ENCODE measurements at places on chromosomes 5 and 9.
A peak's percentile ranks its signal among the peaks of the same experiment; 100 is the strongest.

DNA sequence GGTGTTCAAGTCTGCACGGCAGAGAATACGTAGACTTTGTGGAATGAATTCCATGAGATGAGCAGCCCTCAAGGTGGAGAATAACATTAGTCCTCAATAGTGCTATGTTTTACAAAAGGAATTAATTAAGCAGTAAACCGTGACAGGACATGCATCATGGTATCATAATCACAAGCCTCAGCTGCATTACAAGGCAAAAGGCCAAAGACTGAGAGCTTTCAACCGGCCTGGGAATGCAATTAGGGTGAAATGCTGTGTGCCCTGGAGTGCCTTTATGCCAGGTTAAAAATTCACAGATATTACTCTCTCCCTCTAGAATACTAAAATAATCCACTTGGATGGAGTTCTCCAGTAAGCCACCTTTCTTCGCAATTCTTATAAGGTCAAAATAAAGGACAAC, 270.6 kb downstream of the MLLT3 start:
- no peak for DNase-seq

DNA sequence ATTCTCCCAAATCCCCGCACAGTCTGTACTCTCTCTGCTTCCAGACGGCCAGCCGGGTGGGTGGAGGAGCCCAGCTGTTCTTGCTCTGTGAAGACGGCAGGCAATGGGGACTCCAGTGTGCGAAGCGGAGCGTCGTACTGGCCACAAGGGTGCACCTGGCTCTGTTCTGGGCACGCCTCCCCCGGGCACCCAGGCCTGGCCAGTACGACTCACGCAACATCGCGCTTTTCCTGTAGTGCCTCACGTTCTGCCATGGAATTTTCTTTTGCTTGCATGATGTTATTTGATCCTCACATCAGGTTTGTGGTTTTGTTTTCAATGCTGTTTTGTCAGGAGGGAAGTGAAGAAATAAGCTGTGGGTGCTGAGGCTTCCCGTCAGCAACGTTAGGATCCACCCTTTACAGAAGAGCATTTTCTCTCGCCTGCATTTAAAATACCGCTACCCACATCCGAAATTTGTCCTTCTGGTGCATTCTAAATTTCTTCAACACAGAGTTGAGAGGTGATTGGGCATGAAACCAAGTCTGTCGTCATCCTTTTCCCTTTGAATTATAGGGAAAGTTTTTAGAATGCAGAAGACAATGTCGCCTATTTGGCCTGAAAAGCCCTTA, 311.7 kb downstream of the TRIM36 start:
- DNase-seq = no peak

GRCh38 chr5:128241051-128241695, 157.6 kb downstream of the SLC12A2 start:
- DNase-seq = peak; percentile 48

DNA sequence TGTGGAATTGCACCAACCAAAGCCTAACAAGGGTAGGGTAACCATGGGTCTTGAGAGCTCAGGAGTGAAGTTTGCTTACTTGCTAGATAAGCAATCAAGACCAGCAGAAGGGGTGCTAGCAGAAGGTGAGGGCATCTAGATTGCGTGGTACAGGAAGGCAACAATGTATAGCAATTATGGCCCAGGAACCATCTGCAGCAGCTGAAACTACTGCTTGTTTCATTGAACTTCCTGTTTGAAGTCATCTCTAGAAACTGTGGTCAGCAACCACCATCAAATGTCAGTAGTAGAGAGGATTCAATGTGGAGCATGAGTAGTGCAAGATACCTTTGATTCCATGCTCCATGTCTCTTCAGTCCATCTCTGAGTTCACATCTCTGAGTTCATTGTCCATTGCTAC, 462.1 kb upstream of the GRAMD2B start:
- DNase-seq = no peak

DNA sequence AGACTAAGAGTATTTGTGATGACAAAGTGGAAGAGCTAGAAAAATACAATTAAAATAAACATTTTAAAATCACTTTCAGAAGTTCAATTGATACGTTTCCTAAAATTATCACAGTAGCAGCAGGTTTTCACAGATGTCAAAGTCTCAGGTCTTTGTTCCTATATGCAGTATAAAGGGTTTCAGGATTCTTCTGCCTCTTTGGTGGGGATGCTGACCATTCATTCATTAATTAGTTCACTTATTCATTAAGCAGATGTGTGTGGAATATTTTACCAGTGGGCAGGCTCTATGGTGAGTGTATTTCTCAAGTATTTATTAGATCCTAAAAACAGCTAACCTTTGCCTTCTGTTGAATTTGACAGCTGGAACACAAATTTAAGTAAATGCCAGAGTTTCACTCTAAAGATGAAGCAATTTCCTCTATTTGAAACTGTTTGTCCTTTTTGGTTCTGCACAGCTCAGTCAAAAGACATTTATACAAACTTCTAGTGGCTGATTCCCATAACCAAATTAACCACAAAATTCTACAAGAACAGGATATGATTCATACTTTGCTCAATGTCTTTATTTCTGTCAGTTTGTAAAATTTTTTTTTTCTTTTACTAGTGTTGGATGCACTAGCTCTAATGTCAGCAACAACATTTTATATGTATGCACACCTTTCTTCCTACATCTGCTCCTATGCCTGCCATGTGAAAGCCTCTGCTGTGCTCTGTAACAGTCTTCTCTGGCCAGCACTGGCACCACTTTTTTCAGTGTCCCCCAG, 75.9 kb upstream of the PRR16 start:
- DNase-seq = peak; percentile 99

DNA sequence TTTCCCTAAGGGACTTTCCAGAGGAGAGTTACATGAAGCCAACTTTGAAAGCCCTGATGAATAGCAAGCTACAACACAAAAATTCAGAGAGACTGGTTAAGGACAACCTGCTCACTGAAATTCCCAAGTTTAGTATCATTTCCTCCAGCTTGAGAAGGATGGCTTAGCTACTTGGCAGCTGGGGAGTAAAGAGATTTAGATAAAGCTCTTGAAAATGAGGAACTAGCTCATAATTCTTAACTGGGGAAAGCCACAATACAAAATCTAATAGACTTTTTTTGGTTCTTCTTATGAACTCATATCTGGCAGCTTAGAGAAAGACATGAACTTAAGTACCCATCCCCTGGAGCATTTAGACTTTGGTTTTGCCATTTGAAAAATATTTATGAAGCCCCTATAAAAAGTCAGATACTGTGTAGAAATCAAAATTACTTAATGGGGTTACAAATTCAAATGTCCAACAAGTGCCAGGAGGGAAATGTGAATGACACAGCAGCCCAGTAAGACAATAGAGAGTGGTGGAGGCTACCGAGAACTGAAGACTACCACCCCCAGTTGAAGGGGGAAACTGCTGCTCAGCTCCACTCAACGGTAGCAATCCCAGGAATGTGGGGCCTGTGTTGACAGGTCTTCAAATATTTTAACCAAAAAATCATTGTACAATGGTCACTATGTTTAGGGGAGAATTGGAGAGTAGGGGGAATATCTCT, 79.4 kb upstream of the ADRB2 start:
- DNase-seq = no peak

GRCh38 chr5:175378444-175379028, 65.4 kb downstream of the DRD1 start:
- no peak for DNase-seq

- peak; percentile 37 for DNase-seq
Observed at GRCh38 chr5:115810761-115811160, 5.7 kb downstream of the CDO1 start.

- DNase-seq = no peak
Observed at GRCh38 chr5:131867524-131867923, 70.7 kb upstream of the FNIP1 start.

GRCh38 chr5:87141544-87141943, 126.1 kb upstream of the RASA1 start:
- DNase-seq = no peak

- DNase-seq = no peak
Observed at GRCh38 chr5:156498226-156498980, 171.4 kb downstream of the SGCD start.

GRCh38 chr9:88540251-88540763, 5.3 kb downstream of the NXNL2 start:
- no peak for DNase-seq

DNA sequence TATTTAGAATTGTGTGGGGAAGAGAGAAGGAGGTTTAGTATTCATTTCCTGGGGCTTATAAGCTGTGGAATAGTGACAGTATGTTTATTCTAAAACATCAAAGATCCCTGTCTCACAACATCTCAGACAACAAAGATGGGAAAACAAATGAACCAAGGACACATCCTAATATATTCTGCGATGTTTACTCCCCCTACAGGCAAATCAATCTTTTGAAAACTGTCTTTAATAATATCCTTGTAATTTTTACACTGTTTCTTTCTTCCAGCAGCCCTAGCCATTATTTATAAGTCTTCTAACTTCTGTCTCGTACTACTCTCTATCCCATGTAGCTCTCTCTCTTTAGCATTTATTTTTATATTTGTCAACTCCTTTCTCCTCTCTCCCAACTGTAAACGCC, 33.5 kb upstream of the TMEM252 start:
- no peak for DNase-seq

- DNase-seq = no peak
Observed at GRCh38 chr5:129616517-129616916, 131.4 kb upstream of the MINAR2 start.

- peak; percentile 50 for DNase-seq
Observed at GRCh38 chr5:34959323-34959722, 30.0 kb downstream of the DNAJC21 start.

- DNase-seq = peak; percentile 91
Observed at GRCh38 chr5:59709846-59710245, 183.7 kb downstream of the PDE4D start.

DNA sequence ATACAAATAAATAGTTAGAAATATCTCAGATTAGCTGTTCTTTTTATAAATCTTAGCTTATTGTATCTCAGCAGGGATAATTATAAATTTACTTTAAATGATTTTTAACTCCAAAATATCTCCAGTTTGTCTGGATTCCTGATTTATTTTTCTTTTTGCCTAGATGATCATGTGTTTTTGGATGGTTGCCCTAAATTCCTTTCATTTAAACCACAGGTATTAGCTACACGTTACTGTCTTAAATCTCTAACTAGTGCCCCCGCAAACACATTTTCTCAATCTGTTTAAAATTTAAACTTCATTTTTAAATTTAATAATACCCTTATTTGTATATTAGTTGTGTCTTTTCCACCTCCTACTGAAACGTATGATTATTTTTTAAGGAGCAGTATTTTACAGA, 5.6 kb downstream of the FER start:
- peak; percentile 44 for DNase-seq

- peak; percentile 41 for DNase-seq
Observed at GRCh38 chr5:154708846-154709245, 46.3 kb upstream of the LARP1 start.

DNA sequence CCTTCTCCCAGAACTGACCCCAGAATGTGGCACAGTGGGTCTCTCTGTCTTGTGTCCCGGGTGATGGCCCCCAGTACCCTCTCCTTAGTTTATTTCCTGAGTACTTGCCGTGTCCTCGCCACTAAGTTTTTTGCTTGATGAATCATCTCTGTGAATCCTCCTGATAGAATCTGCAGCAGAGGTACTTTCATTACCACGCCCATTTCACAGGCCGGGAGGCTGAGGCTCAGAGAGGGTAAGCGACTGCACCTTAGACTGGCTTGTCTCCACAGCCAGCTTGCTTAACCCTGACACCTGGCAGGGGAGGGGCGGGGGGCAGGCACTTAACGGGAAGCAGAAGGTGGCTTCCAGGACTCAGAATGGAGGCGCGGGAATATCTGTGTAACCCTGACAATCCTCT, 7.9 kb upstream of the IER5L start:
- peak; percentile 30 for DNase-seq

DNA sequence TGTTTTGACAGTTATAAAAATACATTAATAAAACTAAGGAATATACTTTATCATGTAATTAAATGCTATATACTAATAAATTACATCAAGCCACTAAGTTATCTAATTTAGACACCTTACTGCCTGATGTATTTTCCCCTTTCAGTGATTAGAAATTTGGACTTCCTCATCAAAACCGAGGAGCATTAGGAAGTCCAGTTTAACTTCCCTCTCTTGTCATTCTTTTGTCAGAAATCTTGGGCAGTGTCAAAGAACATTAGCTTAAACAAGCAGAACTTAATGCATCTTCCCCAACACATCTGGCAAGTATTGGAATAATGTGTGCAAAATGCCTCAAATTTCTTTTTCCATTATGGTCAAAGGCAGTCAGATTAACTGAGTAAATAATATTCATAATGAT, 81.6 kb downstream of the PLPP1 start:
- no peak for DNase-seq

DNA sequence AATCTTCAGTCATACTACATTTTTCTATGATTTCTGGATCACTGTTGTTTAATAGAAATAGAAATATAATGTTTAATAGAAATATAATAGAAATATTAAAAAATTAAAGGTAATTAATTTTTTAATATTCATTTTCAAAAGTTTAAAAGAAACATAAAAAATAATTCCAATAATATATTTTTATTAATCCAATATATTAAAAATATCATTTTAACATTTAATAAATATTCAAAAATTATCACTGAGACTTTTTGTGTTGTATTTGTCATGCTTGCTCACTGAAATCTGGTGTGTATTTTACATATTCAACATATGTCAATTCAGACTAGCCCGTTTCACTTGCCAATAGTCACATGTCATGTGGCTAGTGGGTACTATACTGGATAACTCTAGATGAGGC, 80.6 kb upstream of the SLCO6A1 start:
- no peak for DNase-seq

DNA sequence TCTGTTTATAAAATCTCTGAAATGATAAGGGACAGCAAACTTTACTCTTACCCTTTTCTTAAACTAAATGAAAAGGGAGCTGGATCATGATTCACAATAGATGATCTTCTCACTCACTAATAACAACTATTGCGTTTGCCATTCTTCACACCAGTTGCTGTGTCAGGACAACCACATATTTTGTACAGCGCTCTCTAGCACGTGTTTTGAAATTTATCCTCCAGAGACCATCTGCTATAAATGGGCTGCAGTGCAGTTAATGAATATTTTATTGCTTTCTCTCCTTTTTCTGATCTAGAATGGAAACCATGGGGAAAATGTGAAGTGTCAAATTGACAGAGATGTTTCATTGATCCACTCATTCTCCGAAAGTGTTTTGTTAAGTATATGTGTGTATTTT, 258.4 kb upstream of the CCNH start:
- DNase-seq = no peak

Data from HCEC 1CT (cell line).